ENCODE measurements at places on chromosomes 7 and 10. TPM values are rescaled to one million over a fixed set of nuclear protein-coding genes. Genes with fewer than 3 reads are reported as not detected.

DNA sequence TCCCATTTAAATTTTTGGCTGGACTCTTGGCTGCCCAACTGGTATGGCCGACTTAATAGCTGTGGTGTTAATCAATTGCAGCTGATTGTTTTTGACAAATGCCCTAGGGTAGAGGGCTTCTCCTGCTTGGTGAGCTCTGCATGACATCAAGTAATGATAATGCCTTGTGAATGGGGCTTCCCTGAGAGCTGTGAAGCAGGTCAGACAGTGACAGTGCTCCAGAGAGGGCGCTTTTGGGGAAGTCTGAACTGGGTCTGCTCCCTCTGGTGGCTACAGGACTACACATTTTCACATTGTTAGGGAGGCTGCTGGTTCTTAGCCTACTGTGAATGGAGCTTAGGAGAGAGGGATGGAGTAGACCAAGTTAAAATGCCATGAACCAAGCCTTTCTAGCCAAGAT lies 98.8 kb downstream of the SDK1 start:
- DNase-seq, result no peak

- DNase-seq, result no peak
Measured at GRCh38 chr7:138542183-138542582, 82.1 kb downstream of the TRIM24 start.

GRCh38 chr10:73992899-73993788 lies 4.8 kb upstream of the VCL start:
- DNase-seq, result no peak

Gene PDE6C
- not detected for total RNA-seq

DNA sequence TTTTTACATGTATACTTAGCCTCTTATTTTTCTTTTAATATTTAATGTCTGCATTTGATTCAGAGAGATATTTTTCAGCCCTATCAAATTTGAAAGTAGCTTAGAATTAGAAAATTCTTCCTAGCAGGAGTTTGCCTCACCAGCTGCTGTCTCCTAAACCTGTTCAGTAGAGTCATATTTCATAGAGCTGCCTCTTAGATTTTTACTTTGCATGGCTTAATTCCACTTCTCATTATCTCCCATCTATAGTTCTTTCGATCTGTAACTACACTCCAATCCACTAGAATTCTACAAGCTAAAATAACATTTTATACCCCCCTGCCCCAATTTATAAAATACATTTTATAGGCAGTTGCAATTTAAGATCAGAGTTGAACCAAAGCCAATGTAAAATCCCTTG lies 227.0 kb downstream of the ANK3 start:
- no peak for DNase-seq

Gene SPDYE5
- not detected for total RNA-seq

- DNase-seq, result no peak
Measured at GRCh38 chr10:130545122-130545521, 408.9 kb downstream of the GLRX3 start.

GRCh38 chr10:80530816-80531215 lies 6.9 kb upstream of the SH2D4B start:
- DNase-seq, result no peak

Gene NANOS1
- 7.2 TPM for total RNA-seq

DNA sequence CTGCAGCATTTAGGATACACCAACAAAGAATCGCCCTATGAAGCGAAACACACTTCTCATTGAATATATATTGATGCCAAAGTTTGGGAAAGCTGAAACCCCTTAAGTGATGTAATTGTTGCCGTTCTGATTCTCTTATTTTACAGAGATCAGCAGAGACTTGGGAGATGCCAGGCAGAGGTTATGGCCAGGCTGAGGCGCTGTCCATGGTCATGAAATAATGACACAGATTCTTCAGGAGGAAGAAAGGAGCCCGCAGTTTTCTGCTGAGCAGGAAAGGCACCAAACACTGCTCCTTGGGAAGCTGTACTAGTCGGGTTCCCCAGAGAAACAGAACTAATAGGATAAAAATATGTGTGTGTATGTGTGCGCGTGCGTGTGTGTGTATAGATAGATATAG lies 566.0 kb downstream of the CALN1 start:
- no peak for DNase-seq

DNA sequence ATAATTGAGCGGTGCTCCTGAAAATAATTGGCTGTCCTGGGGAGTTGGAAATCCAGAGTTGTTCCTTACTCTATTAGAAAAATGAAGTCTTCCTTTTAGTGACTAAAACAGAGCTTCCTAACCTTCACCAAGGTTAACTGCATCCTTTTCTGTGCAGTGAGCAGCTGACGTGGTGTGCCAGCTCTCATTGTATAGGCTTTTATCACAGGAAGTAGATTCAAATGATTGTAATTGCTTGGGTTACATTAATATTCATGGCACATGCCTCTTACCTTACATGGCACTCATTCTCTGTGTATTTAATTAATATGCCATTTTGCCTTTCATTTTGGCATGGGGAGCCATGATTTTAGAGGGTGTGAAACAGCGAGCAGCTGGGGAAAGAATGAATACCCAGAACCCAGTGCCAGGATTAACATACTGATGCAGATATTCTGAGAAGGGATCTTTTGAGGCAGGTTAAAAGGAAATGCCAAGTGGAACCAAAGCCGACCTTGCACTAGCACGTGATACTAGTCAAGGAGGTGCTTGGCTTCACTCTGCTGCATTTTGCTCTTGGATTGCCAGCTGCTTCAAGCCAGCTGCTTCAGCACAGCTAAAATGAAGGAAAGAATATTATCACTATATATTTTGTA lies 115.3 kb downstream of the ST7 start:
- DNase-seq, result no peak

GRCh38 chr10:78914502-78915189 lies 154.1 kb upstream of the ZMIZ1 start:
- no peak for DNase-seq

DNA sequence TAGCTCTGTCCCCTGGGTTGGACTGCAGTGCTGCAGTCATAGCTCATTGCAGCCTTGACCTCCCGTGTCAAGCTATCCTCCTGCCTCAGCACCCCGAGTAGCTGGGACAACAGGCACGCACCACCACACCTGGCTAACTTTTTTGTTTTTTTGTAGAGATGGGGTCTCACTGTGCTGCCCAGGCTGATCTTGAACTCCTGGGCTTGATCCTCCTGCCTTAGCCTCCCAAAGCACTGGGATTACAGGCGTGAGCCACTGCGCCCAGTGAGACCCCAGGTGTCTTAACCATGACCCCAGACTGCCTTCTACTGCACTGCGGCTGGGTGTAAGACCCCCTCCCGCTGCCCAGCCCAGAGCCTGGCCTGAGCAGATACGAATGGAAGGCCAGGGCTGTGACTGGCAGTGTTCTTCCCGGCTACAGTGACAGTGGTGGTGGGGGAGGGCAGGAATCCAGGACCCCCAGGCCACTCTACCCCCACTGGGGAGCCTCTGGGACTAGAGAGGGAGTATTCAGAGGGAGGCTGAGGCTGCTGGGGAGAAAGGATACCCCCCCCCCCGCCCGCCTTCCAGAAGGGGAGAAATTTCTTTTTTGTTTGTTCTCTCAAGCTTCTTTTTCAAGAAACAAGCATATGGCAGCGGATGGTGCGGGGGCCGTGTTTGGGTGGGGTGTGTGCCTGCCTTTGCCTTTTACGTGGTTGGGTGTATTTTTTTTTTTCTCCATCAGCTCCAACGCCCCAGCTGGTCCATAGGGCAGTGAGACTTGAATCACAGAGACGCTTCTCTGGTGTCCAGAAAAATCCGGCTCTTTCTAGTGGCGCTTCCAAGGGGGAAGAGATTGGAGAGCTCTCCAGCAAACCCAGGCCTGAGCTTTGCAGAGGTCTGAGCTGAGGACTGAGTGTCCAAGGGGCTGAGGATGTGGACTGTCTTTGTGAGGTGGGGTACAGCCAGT lies 36.6 kb downstream of the GTF2IRD1 start:
- no peak for DNase-seq

Gene GPR15LG
- not detected for total RNA-seq

Gene AZGP1
- total RNA-seq, result not detected

All from PC-9 (cell line).